ENCODE measurements at places on chromosomes 16 and 17.

- DNase-seq, result no peak
Measured at GRCh38 chr16:63577891-63578290, 1541.7 kb upstream of the CDH8 start.

- no peak for DNase-seq
Measured at GRCh38 chr17:8900626-8901585, 33.4 kb upstream of the PIK3R6 start.

DNA sequence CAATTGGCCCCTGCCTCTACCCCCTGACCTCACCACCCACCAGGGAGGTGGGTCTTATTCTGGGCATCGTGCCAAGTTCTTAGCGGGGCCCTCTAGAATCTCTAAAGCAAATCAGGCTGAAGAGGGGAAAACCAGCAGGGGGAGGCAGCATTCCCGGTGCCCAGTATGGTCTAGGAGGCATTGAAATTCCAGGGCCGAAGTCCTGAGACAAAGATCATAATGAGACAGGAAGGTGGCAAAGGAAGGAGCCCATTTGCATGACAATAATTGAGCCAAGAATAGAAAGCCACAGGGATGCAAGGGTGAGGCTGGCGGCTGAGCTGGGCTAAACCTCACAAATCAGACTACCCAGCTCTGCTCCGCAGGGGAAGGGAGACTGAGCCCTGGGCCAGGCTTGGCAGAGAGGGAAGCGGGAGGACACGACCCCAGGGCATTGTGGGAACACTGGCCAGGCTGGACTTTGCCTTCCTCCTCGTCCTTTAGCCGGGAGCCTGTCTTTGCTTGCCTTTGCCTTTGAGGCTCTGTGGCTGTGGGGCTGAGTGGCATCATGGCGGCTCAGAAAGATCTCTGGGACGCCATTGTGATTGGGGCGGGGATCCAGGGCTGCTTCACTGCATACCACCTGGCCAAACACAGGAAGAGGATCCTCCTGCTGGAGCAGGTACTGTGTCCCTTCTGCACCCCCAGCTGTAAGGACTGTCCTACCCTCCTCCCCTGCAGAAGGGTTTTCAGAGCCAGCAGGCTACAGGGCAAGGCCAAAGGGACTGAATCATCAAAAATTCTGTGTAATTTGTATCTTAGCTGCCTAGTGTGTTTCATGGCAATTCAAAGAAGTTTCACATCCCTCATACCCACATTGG lies at the start of gene PIPOX:
Gene PIPOX, plus strand, starts transcription at position 463 of the 860 bp plus-strand sequence. Its CDS starts 85 bp downstream, at position 548.
- peak; percentile 87 for DNase-seq

GRCh38 chr16:2295056-2295798 lies 27.3 kb upstream of the RNPS1 start:
- DNase-seq, result no peak

DNA sequence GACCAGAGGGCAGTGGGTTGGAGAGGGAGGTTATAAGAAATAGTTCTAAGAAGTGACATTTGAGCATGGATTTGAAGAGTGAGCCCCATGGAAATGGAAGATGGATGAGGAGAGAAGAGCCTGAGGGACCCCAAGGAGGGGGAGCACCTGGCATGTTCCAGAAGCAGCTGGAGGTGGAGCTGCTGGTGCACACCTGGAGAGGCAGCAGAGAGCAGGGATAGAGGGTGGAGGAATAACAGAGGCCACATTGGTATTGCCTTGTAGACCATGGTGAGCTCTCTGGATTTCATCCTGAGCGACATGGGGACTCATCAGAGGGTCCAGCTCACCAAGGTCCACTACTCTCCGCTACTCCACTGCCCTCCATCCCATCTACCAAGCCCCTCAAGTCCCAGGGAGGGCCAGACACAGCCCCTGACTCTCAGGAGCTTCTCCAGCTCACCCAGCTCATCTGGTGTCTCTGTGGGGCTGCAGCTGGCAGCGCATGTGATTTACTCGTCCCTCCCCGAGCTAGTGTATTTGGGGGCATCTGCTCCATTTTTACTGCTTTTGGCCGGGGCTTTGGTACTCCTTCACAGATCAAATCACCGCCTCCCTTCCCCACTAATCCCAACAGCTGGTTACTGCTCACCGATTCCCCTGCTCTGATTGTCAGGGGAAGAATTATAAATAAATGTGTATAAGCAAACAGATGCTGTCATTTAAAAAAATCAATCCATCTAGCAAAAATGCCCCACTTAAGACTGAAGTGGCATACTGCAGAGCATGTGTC lies 22.1 kb upstream of the KDM8 start:
- no peak for DNase-seq

- no peak for DNase-seq
Measured at GRCh38 chr16:57528499-57529390, 7.6 kb downstream of the CCDC102A start.

GRCh38 chr16:27154705-27155521 lies 48.4 kb upstream of the KDM8 start:
- DNase-seq, result no peak

DNA sequence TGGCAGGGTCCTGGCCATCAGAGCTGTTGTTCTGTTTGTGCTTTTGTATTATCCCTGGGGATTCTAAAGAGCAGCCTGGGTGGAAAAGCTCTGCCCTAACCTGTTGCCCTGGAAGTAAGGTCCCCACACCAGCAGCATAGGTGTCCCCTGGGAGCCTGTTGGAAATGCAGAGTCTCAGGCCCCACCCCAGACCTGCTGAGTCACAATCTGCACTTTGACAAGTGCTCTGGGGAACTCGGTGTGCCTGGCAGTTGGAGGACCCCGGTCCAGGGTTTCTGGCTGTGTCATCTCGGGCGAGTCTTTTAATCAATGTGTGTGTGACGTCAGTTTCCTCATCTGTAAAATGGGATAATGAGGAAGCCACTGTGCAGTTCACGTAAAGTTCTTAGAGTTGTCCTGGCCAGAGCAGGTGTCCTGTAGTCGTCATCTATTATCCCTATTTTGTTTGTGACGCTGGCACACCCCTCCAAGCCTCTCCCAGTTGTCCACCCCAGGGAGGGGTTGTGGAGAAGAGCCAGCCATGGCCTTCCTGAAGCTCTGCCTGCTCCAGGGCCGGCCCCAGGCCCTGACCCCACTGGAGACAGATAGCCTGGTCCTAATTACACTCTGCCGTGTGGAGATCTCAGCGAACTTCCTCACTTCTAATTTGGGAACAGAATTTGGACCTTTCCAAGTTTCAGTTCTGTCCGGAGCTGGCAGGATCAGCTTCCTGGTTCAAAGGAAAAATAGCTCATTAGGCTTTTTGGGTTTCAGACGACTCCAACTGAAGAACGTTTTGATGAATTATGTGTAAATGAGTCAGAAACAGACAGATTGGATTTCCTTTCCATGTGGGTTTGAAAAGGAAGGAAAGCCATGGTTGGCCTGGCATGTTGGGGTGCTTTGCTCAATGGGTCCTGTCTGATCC lies 295.7 kb upstream of the FOXF1 start:
- DNase-seq, result no peak

DNA sequence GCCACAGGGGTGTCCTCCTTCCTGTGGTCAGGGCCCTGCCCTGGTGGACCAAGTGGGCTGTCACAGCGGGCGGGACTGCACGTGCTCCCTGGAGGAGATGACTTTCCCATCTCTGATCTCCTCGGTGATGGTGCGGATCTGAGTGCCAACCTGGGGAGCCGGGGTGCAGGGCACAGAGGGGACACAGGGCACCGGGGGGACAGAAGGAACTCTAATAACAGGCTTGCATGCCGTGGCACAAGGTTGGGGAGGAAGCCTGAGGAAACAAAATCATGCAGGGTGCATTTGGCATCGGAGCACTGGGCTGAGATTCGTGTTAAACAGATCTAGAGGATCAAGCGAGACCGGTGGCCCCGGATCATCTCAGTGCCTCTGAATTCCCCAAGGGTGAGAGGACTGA lies 3.4 kb downstream of the KRT36 start:
- no peak for DNase-seq
